ENCODE measurements at places on chromosomes 16 and 17.

DNA sequence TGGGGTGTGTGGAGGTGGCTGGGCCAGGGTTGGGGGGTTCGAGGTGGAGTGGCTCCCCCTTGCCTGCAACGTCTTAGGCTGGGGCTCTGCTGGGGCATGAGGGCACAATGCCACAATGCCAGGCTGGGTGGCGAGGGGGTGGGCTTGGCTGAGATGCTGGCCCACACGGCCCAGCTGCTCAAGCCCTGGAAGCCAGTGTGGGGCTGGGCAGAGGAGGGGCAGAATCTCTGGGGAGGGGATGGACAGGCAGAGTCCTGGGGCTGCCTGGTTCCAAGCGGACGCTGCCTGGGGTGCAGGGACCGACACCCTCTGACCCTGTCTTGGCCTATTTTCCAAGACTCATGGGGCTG lies 37.5 kb upstream of the SSTR5 start:
- no peaks in the 10 kb centered on the region for H3K27me3 ChIP-seq
- H3K4me3 ChIP-seq: no peak overlapping the region
- no peak for DNase-seq
- H3K4me1 ChIP-seq: no peaks in the 10 kb centered on the region
- H3K27ac ChIP-seq: no peak overlapping the region
- no peaks in the 10 kb centered on the region for H3K36me3 ChIP-seq

DNA sequence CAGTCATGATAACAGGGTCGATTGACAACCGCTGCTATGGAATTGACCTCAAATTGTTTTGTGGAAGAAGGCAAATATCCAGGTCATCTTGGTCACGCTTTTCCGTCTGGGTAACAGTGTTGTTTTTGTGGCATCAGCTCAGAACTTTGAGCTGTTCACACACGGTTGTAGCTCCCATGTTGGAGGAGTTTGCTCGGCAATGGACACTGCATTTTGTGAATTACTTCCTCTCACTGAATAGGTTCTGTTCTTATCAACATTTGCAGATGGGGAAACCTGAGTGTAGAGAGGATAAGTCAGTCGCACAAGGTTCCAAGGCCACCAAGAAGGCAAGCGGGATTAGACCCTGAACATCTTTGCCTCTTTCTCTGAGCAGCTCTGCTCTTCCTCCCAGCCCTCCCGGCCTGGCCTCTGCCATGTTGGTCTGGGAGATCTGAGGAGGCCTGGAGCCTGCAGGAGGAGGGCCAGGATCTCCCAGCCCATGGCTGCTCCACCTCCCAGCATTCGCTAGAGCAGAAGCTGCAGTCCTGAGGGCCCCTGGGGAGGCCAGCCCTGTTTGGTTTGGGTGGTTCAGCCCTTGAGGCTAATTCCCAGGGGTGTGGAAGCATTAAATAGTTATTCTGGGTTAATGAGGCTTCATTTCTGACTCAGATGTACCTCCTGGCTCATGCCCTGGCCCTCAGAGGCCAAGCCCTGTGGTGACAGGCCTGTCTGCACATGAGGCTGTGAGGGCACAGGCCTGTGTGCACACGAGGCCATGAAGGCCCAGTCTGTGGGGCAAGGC lies 154.1 kb upstream of the PLCG2 start:
- no peaks in the 10 kb centered on the region for H3K36me3 ChIP-seq
- no peak overlapping the region for H3K27ac ChIP-seq
- no peak overlapping the region for H3K4me3 ChIP-seq
- no peaks in the 10 kb centered on the region for H3K27me3 ChIP-seq
- DNase-seq: no peak

DNA sequence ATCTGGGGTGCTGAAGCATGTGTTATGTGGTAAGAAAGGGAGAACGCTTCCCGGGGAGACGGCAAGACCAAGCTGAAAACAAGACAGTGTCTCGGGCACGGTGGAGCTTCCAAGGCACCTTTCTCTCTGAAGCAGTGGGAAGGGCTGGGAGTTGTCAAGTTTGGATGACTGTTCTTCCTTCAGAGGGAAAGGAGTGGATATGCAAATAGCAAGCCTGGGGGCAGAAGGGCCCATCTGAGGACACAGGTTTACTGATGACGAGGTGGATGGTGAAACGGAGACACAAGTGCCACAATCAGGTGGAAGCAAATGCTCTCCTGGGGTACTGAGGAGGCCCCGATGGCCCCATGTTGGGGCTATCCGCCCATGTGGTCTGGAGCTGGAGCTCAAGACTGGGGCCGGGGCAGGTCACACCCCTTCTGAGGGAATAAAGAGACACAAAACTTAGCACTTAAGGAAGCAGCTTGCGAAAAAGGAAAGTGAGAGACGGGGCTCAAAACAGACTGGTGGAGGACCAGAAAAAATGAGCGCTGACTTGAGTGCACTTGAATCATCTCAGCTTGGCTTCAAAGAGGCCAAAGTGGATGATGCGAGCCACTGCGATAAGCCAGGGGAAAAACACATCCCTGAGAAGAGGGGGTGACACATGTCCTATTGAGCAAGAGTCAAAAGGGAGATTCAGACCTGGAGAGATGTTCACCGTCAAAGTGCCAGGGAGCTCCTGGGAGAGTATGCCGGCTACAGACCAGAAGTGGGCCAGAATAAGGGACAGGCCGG lies 34.8 kb upstream of the MTSS2 start:
- no peaks in the 10 kb centered on the region for H3K4me1 ChIP-seq
- no peak overlapping the region for H3K27ac ChIP-seq
- H3K4me3 ChIP-seq: no peak overlapping the region

- H3K36me3 ChIP-seq: no peaks in the 10 kb centered on the region
- H3K27ac ChIP-seq: no peak overlapping the region
- H3K27me3 ChIP-seq: no peaks in the 10 kb centered on the region
Measured at GRCh38 chr16:85428168-85428898, 184.8 kb upstream of the GSE1 start.

GRCh38 chr17:42072323-42073187 lies 22.2 kb upstream of the C17orf113 start:
- peaks cover 7% of the 10 kb centered on the region for H3K4me1 ChIP-seq
- H3K27ac ChIP-seq: no peak overlapping the region
- H3K4me3 ChIP-seq: peak overlapping the region; percentile 30

DNA sequence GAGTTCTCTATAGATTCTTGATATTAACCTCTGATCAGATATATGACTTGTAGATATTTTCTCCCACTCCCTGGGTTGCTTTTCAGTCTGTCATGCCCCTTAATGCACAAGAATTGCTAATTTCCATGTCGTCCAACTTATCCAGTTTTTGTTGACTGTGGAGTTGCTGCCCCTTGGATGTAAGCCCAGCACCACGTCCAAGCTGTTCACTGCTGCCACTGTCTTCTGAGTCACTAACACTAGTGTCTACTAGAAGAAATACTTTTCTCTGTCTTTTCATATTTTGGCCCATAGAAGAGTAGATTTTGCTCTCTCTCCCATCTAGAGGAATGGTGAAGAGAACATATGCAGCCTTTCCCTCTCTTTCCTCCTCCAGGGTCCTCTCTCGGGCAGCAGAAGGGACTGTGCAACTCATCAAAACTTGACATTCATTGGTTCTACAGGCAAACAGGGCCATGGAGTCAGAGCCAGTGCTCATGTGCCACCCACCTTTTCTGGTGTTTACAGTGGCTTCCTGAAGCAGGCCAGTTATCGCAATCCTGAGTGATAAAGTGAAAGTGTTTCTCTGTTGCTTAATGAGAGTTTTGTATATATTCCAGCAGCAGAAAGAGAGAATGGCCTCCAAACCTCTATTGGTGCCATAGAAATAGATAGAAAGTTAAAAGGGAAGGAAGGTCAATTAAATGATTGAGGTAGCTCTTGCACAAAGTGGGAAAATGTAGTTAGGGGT lies 22.6 kb upstream of the PMP22 start:
- H3K4me1 ChIP-seq: no peaks in the 10 kb centered on the region
- no peaks in the 10 kb centered on the region for H3K36me3 ChIP-seq
- no peak for DNase-seq
- no peak overlapping the region for H3K4me3 ChIP-seq

DNA sequence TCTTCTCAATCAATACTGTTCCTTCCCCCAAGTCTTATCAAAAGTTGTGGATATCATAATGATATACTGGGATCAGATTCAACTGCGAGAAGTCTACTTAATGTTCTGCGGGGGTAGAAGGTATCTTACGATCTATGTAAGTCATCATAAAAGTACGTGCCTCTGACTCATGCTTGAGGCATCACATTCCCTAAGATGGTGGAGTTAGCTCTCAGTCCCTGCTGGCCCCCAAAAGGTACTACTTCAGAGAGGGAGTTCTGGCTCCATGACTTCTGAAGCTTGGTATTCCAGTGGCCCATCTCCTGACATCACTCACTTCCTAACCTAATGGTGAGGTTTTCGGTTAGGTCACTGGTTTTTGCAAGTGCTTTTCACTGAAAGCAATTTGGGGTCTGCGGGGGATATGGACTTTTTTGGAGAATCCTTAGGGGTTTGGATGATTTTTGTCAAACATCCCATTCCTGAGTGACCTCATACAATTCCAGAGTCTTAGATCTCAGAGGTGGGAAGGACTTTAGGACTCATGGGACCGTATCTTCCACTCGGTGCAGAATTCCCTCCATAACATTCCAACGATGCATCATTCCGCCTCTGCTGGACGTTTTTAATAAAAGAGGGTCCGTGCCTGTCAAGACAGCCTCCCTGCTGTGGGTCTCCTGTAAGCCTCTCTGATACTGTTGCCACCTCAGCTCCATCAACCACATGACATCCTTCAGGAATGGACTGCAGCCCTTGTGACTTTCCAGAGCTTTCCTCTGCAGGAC lies 74.3 kb downstream of the DYNLRB2 start:
- H3K4me1 ChIP-seq: no peaks in the 10 kb centered on the region
- no peak for DNase-seq
- no peaks in the 10 kb centered on the region for H3K27me3 ChIP-seq
- H3K27ac ChIP-seq: no peak overlapping the region
- no peak overlapping the region for H3K4me3 ChIP-seq
- H3K36me3 ChIP-seq: no peaks in the 10 kb centered on the region

GRCh38 chr17:40362696-40363110 lies 1.8 kb downstream of the GJD3 start:
- H3K4me3 ChIP-seq: peak overlapping the region; percentile 35
- H3K36me3 ChIP-seq: no peaks in the 10 kb centered on the region
- no peak overlapping the region for H3K27ac ChIP-seq

GRCh38 chr16:56910112-56910511 lies 21.8 kb upstream of the HERPUD1 start:
- H3K27me3 ChIP-seq: no peaks in the 10 kb centered on the region
- no peak for DNase-seq
- H3K36me3 ChIP-seq: no peaks in the 10 kb centered on the region
- H3K4me1 ChIP-seq: peaks cover 9% of the 10 kb centered on the region
- H3K4me3 ChIP-seq: no peak overlapping the region

- DNase-seq: no peak
- no peaks in the 10 kb centered on the region for H3K4me1 ChIP-seq
- no peak overlapping the region for H3K4me3 ChIP-seq
Measured at GRCh38 chr17:27595208-27595607, 35.8 kb upstream of the LGALS9 start.

DNA sequence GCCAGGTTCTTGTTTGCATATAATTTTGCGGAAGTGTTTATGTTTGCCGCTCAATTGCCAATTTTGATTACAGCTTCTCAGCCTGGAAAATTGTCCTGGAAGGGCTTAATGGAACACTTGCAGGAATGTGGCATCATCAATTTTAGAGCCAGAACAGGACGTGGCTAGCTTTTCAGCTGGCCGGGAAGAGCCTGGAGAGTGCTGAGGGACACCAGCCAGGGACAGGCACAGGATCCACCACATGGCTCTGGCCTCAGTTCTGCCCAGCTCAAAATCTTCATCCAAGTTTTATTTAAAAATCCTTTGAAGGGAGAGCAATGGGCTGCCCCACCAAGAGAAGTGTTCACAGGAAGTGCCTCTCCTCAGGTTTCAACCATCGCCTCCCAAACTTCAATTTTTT lies 287.2 kb upstream of the HSBP1 start:
- H3K27ac ChIP-seq: no peak overlapping the region
- no peaks in the 10 kb centered on the region for H3K4me1 ChIP-seq
- no peak overlapping the region for H3K4me3 ChIP-seq
- no peaks in the 10 kb centered on the region for H3K36me3 ChIP-seq
- DNase-seq: no peak
- H3K27me3 ChIP-seq: no peaks in the 10 kb centered on the region

- H3K27ac ChIP-seq: no peak overlapping the region
- DNase-seq: no peak
- peaks cover 16% of the 10 kb centered on the region for H3K4me1 ChIP-seq
- H3K27me3 ChIP-seq: peaks cover 12% of the 10 kb centered on the region
- no peaks in the 10 kb centered on the region for H3K36me3 ChIP-seq
Measured at GRCh38 chr17:7438656-7439460, 454 bp upstream of the FGF11 start.

- H3K36me3 ChIP-seq: no peaks in the 10 kb centered on the region
- DNase-seq: no peak
- H3K27me3 ChIP-seq: no peaks in the 10 kb centered on the region
- H3K27ac ChIP-seq: no peak overlapping the region
- no peaks in the 10 kb centered on the region for H3K4me1 ChIP-seq
Measured at GRCh38 chr16:86090461-86091170, 191.7 kb downstream of the IRF8 start.

DNA sequence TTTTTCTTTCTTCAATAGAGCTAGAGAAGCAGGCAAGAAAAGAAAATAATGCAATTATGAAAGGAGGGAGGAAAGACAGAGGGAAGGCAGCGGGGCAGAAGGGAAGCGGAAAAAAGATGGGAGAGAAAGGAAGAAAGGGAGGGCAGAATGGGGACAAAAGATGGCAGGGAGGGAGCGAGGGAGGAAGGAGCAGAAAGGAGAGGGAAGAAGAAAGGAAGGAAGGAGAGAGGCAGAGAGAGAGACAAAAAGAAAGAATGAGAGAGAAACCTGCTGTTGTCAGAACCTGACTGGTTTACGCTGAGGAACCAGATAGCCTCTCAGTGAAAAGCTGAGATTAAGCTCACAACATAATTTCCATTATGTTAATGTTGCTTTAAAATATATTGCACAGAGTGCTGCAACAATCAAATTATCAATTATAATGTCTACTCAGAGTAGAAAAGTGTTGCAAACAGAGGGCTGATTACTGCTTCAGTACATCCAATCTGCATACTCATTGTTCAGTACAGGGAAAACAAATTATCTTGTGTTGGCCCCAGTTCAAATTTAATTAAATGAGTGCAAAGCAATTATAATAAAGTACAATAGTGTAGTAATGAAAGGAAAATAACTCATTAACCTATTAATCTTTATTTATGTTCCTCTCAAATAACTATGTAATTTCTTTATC lies 32.0 kb upstream of the TOX3 start:
- DNase-seq: no peak
- H3K4me3 ChIP-seq: no peak overlapping the region
- no peak overlapping the region for H3K27ac ChIP-seq
- H3K36me3 ChIP-seq: no peaks in the 10 kb centered on the region
- H3K27me3 ChIP-seq: no peaks in the 10 kb centered on the region

DNA sequence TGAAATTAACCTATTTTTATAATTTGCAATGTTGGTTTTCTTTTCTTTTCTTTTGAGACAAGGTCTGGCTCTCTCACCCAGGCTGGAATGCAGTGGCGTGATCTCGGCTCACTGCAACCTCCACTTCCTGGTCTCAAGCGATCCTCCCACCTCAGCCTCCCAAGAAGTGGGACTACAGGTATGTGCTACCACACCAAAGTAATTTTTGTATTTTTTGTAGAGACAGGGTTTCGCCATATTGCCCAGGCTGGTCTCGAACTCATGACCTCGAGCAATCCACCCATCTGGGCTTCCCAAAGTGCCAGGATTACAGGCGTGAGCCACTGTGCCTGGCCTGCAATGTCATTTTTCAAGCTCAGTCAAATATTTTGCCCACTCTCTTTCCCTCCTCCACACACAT lies 36.0 kb downstream of the MYH11 start:
- DNase-seq: no peak
- no peak overlapping the region for H3K4me3 ChIP-seq
- no peaks in the 10 kb centered on the region for H3K27me3 ChIP-seq

Measured in naive thymus-derived CD4-positive, alpha-beta T cell (primary cell).